ENCODE measurements at places on chromosomes 2 and 18.

DNA sequence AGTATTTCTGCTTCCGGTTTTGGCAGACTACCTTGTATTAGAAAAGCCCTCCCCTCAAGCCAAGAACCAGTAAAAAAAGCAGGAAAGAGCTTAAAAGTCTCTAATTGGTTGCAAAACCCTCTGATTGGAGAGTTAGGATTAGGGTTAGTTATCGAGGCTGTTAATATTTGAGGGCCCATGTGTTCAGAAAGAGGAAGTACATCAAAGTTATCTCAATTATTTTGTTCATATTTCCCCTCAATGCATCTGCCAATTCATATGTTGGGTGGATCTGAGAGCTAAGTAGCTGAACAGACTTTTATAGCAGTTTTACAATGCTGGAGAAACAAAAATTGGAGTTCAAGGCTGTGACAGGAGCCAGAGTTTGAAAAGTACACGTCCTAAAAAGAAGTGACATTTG lies 43.1 kb upstream of the KLHL14 start:
- DNase-seq = no peak

GRCh38 chr2:225670111-225670974 lies 270.8 kb downstream of the NYAP2 start:
- DNase-seq = peak; percentile 20

DNA sequence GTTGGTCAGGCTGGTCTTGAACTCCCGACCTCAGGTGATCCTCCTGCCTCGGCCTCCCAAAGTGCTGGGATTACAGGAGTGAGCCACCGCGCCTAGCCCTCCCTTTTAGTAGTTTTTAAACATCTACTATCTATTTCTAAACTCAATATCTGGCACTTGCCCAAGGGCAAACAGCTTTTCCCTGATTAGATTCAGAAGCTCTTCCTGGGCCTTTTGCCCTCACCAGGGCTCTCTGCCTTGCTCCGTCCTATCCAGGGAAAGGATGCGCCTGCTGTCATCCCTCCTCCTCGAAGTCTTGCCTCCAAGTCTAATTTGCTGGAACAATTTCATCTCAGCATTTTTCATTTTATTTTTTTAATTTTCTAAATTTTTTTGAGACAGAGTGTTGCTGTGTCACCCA lies 41.4 kb upstream of the FHOD3 start:
- no peak for DNase-seq

GRCh38 chr2:206981739-206982340 lies 42.5 kb downstream of the CPO start:
- peak; percentile 55 for DNase-seq

- DNase-seq = no peak
Measured at GRCh38 chr2:164747783-164748433, 93.7 kb downstream of the COBLL1 start.

DNA sequence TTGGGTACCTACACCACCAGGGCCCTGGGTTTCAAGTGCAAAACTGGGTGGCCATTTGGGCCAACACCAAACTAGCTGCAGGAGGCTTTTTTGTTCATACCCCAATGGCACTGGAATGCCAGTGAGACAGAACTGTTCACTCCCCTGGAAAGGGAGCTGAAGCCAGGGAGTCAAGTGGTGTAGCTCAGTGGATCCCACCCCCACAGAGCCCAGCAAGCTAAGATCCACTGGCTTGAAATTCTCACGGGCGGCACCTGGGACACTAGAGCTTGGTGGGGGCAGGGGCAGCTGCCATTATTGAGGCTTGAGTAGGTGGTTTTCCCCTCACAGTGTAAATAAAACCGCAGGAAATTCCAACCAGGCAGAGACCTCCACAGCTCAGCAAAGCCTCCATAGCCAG lies 46.0 kb upstream of the FAM110C start:
- DNase-seq = no peak

- no peak for DNase-seq
Measured at GRCh38 chr18:68960355-68960754, 162.5 kb downstream of the CCDC102B start.

- peak; percentile 99 for DNase-seq
Measured at GRCh38 chr18:62690236-62690815, 25.0 kb upstream of the PHLPP1 start.

DNA sequence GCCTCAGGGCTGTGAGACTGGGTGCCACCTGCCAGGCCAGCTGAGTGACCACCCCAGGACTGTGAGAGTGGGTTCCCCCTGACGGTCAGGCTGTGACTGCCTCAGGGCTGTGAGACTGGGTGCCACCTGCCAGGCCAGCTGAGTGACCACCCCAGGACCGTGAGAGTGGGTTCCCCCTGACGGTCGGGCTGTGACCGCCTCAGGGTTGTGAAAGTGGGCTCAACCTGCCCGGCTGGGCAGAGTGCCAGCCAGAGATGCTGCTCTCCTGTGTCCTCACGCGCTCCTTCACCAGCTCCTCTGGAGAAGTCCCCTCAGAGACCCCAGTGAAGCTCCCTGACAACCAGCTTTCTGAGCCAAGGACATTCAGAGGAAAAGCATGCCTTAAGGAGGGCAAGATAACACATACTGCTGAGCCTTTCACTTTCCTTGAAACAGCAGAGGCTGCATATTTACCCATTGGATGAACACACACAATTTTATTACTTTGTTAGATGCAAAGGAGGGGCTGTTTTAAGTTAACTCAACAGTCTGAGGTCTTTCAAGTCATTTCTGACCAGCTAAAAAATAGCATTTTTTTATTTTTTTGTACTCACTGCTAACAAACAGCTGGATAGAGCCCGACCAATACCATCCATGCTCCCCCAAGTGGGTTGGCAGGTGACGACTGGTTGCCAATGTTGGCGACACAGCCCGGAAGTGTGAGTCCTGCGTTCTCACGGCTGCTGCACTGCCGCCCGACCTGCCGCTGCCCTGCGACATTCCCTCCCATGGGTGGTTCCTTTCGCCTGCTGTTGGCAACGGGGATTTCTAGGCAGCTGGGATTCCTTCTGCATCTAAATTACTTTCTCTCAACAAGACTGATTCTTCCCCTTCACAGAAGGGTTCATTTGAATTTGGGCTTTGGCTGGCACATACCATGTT lies 70.7 kb downstream of the NDUFA10 start:
- no peak for DNase-seq

GRCh38 chr18:70416496-70416895 lies 127.7 kb downstream of the SOCS6 start:
- DNase-seq = no peak

- DNase-seq = peak; percentile 33
Measured at GRCh38 chr2:206250041-206250897, 24.2 kb upstream of the ZDBF2 start.

GRCh38 chr2:205612636-205613035 lies 69.7 kb upstream of the NRP2 start:
- DNase-seq = no peak

DNA sequence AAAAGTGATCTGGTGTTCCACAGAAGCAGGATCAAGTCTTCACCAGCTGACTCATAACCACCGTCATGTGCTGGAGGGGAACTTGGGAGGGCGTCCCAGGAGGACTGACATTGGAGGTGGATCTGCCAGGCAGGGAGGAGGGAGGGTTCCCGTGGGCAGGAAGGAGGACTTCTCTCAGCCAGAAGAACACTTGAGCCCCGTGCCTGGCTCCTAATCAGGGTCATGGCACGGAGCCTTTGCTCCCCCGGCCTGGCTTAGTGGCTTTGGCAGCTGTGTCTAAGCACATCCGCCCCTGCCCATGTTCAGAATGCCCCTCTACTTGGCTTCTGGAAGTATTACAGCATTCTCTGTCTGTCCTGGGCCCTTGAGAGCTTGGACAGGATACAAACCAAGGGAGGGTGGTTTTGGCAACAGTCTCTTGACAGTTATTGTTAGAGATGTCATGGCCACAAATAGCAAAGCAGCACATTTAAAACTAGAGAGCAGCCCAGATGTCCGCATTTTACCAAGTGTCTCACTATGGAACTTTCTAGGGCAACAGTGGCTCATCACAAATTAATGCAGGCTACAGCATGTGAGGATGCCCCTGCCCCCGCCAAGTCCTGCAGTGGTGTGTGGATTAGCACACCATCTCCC lies 11.5 kb downstream of the PPP1R7 start:
- DNase-seq = no peak

DNA sequence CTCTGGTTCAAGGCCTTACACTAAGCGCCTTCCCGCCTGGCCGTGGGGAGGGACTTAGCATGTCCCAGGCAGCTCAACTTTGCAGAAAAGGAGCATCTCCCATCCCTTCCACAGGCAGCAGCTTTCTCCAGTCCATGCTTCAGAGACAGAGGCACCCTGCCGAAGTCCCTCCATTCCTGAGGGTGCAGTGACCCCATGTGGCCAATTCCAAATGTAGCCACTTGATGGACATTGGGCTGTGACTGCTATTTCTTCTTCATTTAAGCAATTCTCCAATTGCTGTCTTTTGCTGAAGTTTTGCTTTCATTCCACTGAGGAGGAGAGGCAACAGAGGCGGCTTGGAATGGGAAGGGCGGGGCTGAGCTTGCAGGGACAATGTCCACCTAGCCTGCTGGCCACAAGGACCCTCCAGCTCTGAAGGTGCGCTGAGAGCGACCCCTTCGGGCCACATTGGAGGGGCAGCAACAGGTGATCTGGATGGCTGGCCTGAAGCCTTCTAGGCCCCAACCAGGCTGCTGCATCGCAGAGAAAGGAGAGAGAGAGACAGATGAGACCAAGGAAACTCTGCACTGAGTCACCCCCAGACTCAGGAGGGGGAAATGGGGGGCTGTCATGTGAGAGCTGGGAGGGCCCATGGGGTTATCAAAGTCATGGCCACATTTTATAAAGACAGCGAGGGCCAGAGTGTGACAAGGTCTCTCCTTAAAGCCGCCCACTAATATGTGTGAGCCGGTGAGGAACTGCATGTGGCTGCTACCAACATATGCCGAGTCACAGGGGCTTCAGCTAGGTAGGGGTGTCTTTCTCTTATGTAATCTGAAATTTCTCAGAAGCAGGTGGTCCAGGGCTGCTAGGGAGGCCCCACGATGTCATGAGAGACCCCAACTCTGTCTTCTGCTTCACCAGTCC lies 61.3 kb downstream of the LONRF2 start:
- DNase-seq = peak; percentile 40

DNA sequence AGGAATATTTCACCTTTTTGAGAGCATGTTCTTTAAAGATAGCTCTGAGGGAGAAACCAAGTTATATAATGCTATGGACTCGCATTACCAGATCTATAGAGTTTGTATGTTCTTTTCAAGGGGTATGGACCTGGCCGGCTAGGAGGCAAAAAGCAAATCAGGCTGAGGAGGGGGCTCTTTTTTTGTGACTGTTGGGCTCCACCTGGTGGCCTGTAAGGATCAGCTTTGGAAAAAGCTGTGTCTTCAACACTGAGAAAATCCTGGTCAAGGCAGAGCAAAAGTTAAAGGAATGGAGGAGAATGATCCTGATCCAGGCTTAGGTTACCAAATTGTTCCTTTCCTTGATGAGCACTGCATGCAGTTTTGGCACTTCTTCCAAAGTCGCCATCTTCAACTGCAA lies 180.5 kb downstream of the DIS3L2 start:
- DNase-seq = peak; percentile 17

- no peak for DNase-seq
Measured at GRCh38 chr18:31064130-31064529, 21.6 kb upstream of the DSC3 start.

- DNase-seq = peak; percentile 39
Measured at GRCh38 chr2:114022360-114023085, 132.6 kb downstream of the ACTR3 start.

GRCh38 chr18:49277395-49278036 lies 182.9 kb downstream of the DYM start:
- no peak for DNase-seq

GRCh38 chr18:25288340-25288938 lies 63.5 kb downstream of the ZNF521 start:
- no peak for DNase-seq

DNA sequence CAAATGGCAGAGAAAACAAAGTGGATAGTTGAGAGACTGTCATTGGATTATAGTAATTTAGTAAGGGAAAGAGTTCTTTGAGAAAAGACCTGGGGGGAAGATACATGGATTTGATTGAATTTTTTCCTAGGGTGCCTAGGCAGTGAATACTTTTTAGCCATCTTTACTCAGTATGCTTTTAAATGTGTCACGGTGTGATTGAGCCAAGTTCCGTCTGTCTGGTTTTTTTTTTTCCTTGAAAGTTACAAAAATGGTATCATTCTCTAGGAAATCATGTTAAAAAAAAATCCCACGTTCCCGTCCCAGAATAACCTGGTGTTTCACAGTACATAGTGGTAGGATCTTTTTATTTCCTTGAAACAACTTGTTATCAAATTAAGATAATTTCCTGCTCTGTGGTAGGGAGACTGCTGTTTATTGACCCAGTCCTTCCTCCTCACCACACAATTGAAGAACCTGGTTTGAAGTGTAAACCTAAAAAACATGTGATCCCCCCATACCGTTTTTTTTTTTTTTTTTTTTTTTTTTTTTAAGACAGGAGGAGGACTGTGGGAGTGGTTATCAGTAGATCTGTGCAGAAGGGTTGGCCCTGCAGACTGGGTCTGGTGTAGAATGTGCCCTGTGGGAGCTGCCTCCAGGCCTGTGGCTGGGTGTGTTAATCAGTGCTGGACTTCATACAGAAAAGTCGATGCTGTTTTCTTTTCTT lies 55.1 kb downstream of the DGKD start:
- no peak for DNase-seq

DNA sequence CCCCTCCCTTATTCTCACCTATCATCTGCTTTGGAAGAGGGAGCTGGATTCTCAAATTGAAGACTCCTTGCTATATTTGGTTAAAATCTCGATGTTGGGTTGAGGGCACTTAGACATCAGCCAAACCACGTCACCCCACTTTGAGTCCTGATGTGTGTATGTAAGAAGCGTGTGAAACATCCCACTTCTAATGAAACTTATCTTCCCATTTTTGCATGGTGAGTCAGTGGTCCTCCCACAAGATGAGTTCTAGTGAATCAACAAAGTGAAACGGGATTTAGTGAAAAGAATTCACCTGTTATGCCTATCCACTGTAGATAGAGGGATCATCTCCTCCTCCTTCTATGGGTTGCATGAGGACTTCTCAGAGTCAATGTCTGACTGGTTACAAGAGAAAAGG lies 51.4 kb upstream of the SPRED2 start:
- no peak for DNase-seq

- no peak for DNase-seq
Measured at GRCh38 chr18:48656582-48656981, 117.8 kb downstream of the CTIF start.

DNA sequence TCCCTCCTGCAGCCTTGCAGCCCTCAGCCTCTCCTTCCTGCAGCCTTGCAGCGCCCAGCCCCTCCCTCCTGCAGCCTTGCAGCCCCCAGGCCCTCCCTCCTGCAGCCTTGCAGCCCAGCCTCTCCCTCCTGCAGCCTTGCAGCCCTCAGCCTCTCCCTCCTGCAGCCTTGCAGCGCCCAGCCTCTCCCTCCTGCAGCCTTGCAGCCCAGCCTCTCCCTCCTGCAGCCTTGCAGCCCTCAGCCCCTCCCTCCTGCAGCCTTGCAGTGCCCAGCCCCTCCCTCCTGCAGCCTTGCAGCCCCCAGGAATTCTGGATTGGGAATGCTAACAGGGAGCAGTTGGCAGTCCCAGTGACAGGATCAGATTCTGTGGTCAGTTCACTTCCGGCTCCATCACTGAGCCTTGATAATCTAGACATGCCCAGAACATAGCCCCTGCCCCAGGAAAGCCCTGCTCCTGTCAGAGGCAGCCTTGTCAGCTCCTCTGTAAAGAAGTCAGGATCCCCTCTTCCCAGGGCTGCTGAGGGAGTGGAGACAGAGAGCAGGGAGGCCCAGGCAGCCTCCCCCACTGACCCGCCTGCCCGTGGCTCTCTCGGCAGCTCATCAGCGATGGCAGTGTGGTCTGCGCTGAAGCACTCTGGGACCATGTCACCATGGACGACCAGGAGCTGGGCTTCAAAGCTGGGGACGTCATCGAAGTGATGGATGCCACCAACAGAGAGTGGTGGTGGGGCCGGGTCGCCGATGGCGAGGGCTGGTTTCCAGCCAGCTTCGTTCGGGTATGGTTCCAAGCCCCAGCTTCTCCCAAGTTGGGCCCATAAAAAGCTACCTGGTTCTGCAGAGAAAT lies 54.8 kb downstream of the FAM168B start:
- DNase-seq = no peak

Measured in foreskin melanocyte (primary cell).